Type B pancreatic cell (in vitro differentiated cells): ENCODE measurements at places on chromosomes 11 and 22. TPM values are rescaled to one million over a fixed set of nuclear protein-coding genes. Genes with fewer than 3 reads are reported as not detected.

The SERGEF gene
- 26.4 and 27.1 TPM in 2 replicates for total RNA-seq

The KDM4D gene
- 0.83 and 2.4 TPM in 2 replicates for total RNA-seq

The WNT11 gene
- 18.2 and 25.9 TPM in 2 replicates for total RNA-seq

The PATE4 gene
- total RNA-seq, result not detected in 2 replicates

The CRYBA4 gene
- 1.0 TPM in 1 of 2 replicates, not detected in the other for total RNA-seq

The TRIM49 gene
- not detected in 2 replicates for total RNA-seq

The SCUBE1 gene
- 1.8 and 42.8 TPM in 2 replicates for total RNA-seq

The CNIH2 gene
- 21.3 and 23.2 TPM in 2 replicates for total RNA-seq

The PLEKHB1 gene
- 15.7 and 16.5 TPM in 2 replicates for total RNA-seq

The OR8G1 gene
- not detected in 2 replicates for total RNA-seq

The GRIA4 gene
- total RNA-seq, result 26.7 and 58.5 TPM in 2 replicates

The P2RY6 gene
- total RNA-seq, result 3.0 and 14.8 TPM in 2 replicates

The SYT9 gene
- 1.6 and 2.1 TPM in 2 replicates for total RNA-seq

The INS gene
- 1,584 and 3,976 TPM in 2 replicates for total RNA-seq

The KCTD14 gene
- 1.2 and 2.8 TPM in 2 replicates for total RNA-seq

The APOL2 gene
- total RNA-seq, result 23.7 and 30.4 TPM in 2 replicates

The OR5AR1 gene
- total RNA-seq, result not detected in 2 replicates

The MAPK8IP2 gene
- 13.0 and 16.5 TPM in 2 replicates for total RNA-seq

The LRRC75B gene
- total RNA-seq, result 6.5 and 18.6 TPM in 2 replicates

The OR8D1 gene
- total RNA-seq, result not detected in 2 replicates

The OR8G5 gene
- 0.26 TPM in 1 of 2 replicates, not detected in the other for total RNA-seq

The GAL3ST1 gene
- total RNA-seq, result 5.0 and 5.9 TPM in 2 replicates

The POU2AF3 gene
- total RNA-seq, result 2.6 and 2.9 TPM in 2 replicates

The KCNJ11 gene
- total RNA-seq, result 18.6 and 25.4 TPM in 2 replicates

The OR51B2 gene
- total RNA-seq, result not detected in 2 replicates

The APOL3 gene
- total RNA-seq, result 2.0 and 2.3 TPM in 2 replicates

The TPBGL gene
- total RNA-seq, result 0.31 and 0.56 TPM in 2 replicates

The RBM4 gene
- 191 and 228 TPM in 2 replicates for total RNA-seq

The FGF4 gene
- total RNA-seq, result 0.22 TPM in 1 of 2 replicates, not detected in the other

The KRTAP5-9 gene
- total RNA-seq, result 0.43 TPM in 1 of 2 replicates, not detected in the other

The GALNT18 gene
- 9.8 and 11.7 TPM in 2 replicates for total RNA-seq

The ATP6V1E1 gene
- total RNA-seq, result 64.2 and 77.3 TPM in 2 replicates

The SLC29A2 gene
- 22.2 and 31.7 TPM in 2 replicates for total RNA-seq

The PDGFD gene
- total RNA-seq, result 17.8 and 27.9 TPM in 2 replicates

The SHISAL1 gene
- total RNA-seq, result 2.3 and 2.8 TPM in 2 replicates
